ENCODE measurements at places on chromosomes 11 and 22.

DNA sequence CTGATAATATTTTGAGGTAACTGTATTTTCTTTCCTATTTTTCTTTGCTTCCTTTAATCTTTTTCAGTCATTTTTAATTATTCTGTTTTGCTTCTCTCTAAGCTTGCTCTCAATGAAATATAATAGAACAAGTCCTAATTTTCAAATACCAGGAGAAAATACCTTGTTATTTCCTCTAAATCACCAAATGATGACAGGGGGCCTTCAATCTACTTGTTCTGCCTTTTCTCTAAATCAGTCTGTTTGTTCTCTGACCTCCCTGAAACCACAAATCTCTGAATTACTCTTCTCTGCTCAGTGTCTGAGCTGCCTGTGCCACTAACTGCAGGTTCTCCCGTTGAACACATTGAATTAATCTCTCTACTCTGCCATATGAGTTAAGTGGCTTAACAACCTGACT, 286.2 kb downstream of the C11orf87 start:
- DNase-seq = no peak

DNA sequence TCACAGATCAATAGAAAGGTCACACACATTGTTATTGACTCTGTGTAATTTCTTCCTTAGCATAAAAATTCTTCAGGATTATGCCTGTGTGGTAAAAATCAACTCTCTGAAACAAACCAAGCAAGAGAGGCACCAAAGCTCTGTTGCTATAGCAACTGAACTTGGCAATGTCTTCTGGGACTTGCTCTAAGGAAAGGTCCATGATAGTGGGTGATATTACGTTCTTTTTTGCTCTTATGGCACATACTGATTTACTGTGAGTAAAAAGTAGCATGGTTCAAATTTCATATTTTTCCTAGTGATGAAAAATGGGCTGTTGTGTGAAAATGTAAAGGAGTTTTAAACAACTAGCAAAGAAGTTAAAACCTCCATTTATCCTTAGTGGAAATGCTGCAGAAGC, 66.4 kb downstream of the SVIP start:
- no peak for DNase-seq

GRCh38 chr22:37704645-37705044, 7.8 kb downstream of the TRIOBP start:
- DNase-seq = no peak

- no peak for DNase-seq
Measured at GRCh38 chr11:134562196-134562595, 150.2 kb upstream of the B3GAT1 start.

- no peak for DNase-seq
Measured at GRCh38 chr11:69359735-69360480, 66.0 kb downstream of the MYEOV start.

GRCh38 chr11:103923451-103923931, 112.9 kb upstream of the DDI1 start:
- no peak for DNase-seq

GRCh38 chr11:28083118-28083517, 24.8 kb downstream of the KIF18A start:
- no peak for DNase-seq
